Testis (tissue), 5 donors: ENCODE measurements at places on chromosomes 2 and 18. TPM values are rescaled to one million over a fixed set of nuclear protein-coding genes. Genes with fewer than 3 reads are reported as not detected.

MERTK gene
- total RNA-seq: 73.8 TPM

HMSD gene
- 0.19 TPM for total RNA-seq

UGT1A10 gene
- 0.68 TPM for total RNA-seq

DAW1 gene
- 25.2 TPM for total RNA-seq

BMP10 gene
- not detected for total RNA-seq

ABHD3 gene
- 12.2 TPM for total RNA-seq

CD28 gene
- 0.43 TPM for total RNA-seq

LRRTM4 gene
- 0.08 TPM for total RNA-seq

ERLEC1 gene
- 123 TPM for total RNA-seq

EGR4 gene
- total RNA-seq: 14.9 TPM

GRCh38 chr2:71457123-71457915, 4.0 kb downstream of the DYSF start:
- no peak overlapping the region for H3K27ac ChIP-seq
- peaks cover 14% of the 10 kb centered on the region for H3K4me1 ChIP-seq
- H3K27me3 ChIP-seq: no peaks in the 10 kb centered on the region

GRCh38 chr2:44786817-44787214, 154.7 kb upstream of the SIX3 start:
- no peak for DNase-seq
- H3K27me3 ChIP-seq: no peaks in the 10 kb centered on the region
- H3K4me3 ChIP-seq: no peak overlapping the region
- no peaks in the 10 kb centered on the region for H3K4me1 ChIP-seq
- H3K27ac ChIP-seq: no peak overlapping the region

- H3K27ac ChIP-seq: no peak overlapping the region
- no peaks in the 10 kb centered on the region for H3K36me3 ChIP-seq
- no peaks in the 10 kb centered on the region for H3K27me3 ChIP-seq
- no peak for DNase-seq
- no peak overlapping the region for H3K4me3 ChIP-seq
- H3K4me1 ChIP-seq: no peaks in the 10 kb centered on the region
Observed at GRCh38 chr18:46419391-46420141, 237.5 kb downstream of the LOXHD1 start.

DNA sequence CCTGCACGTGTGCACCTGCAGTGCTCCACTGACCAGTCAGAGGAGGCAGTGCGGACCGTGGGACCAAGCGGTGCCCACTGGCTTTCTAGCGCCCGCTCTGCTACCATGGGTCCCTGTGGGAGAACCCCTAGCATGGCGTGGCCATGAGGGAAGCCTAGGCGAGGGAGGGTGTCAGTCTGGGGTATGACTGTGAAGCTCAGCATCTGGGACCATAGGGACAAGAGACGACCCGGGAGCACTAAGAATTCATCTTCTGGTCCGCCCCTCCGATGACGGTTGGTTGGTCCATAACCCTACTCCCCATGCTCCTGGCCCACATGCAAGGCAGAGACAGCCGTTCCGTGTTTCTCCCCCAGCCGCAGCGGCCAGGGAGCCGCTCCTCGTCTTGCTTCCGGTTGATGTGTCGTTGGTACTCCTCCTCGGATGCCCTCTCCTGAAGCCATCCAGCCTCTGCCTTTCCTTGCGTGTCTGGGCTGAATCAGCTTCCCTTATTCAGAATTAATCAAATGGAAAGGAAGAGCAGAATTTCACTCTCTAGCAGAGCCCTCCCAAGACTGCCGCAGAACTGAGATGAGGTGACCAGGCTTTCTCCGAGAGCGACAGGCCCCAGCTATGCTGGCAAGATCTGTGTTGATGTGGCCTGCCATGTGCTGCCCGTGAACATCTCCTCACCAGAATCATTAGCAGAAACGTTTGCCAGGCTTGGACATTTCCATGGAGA, 23.0 kb downstream of the COX7A2L start:
- no peak for DNase-seq
- peaks cover 18% of the 10 kb centered on the region for H3K4me1 ChIP-seq
- H3K27ac ChIP-seq: no peak overlapping the region
- no peaks in the 10 kb centered on the region for H3K27me3 ChIP-seq

DNA sequence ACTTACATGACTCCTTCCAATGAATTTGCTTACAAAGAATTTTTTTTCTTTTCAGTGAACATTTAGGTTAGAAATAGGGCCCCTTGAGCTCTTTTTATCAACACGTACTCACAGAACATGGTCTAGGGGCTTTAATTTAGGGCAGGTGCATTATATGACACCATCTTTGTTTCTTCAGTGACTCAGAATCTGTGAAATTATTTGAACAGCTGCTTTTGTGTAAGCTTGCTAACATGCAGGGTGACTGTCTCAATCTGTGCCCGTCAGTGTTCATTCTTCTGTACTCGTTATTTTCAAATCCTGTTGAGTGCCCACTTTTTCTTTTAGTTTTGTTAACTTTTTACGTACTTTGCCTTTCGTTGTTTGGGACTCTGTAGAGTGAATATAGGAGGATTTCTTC, 52.8 kb upstream of the CABYR start:
- no peaks in the 10 kb centered on the region for H3K27me3 ChIP-seq
- no peak overlapping the region for H3K27ac ChIP-seq
- DNase-seq: no peak
- no peak overlapping the region for H3K4me3 ChIP-seq
- no peaks in the 10 kb centered on the region for H3K4me1 ChIP-seq
- no peaks in the 10 kb centered on the region for H3K36me3 ChIP-seq

- H3K4me1 ChIP-seq: no peaks in the 10 kb centered on the region
- H3K36me3 ChIP-seq: no peaks in the 10 kb centered on the region
- no peak overlapping the region for H3K27ac ChIP-seq
- no peak overlapping the region for H3K4me3 ChIP-seq
- no peak for DNase-seq
Observed at GRCh38 chr2:220334871-220335590, 707.6 kb downstream of the SLC4A3 start.

- H3K27ac ChIP-seq: no peak overlapping the region
- DNase-seq: no peak
- H3K4me1 ChIP-seq: no peaks in the 10 kb centered on the region
- H3K36me3 ChIP-seq: no peaks in the 10 kb centered on the region
- no peaks in the 10 kb centered on the region for H3K27me3 ChIP-seq
Observed at GRCh38 chr18:53142005-53142404, 802.0 kb downstream of the DCC start.

DNA sequence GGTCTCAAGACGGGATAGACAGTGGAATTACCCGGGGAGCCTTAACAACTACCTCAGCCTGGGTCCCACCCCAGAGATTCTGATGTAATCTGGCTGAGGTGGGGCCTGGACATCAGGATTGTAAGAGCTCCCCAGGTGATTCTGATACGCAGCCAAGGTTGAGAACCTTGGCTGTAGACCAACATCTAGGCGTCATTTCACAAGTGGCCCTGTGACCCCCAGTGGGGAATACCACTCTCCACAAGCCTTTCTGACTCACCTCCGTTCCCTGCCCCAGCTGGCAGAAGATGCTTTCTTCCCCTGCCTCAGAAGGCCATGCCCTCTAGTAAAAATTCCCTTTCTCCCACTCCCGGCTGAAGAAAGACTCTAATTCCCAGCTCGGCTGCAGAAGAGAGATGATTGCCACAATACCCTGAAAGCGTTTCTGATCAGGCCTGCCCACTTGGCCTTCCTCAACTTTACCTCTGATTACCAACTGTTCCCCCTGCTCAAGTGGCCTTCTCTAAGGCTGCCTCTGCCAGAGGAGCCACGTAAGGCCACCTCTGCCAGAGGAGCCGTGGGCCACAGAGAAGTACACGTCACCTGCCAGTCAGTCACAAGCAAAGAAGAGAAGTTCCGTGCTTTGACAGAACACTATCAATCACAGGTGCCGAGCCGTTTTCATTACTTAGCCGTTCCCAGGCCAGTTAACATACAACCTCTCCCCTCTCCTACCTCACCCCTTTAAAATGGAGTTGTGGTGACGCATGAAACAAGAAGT, 116.8 kb upstream of the PKDCC start:
- DNase-seq: no peak
- H3K36me3 ChIP-seq: no peaks in the 10 kb centered on the region
- H3K4me3 ChIP-seq: no peak overlapping the region
- H3K27me3 ChIP-seq: no peaks in the 10 kb centered on the region
- peaks cover 74% of the 10 kb centered on the region for H3K4me1 ChIP-seq

DNA sequence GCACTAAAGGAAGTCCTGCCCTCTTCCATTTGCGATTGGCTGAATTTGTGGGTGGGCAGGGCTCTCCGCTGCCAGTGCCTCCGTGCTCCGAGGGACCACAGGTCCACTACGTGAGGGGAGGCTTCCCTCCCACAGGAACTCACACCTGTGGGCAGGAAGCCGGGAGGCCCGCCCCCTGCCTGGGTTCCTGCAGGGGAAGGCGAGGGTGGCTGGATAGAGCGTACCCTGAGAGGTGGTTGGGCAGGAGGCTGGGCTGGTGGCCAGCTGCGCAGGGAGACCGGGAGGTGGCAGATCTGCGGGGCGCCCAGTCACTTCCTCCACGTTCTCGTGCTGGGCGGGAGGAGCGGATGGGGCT, 47.0 kb upstream of the PTH2R start:
- DNase-seq: peak; percentile 75
- no peaks in the 10 kb centered on the region for H3K36me3 ChIP-seq
- H3K27me3 ChIP-seq: no peaks in the 10 kb centered on the region
- no peak overlapping the region for H3K27ac ChIP-seq

- H3K4me1 ChIP-seq: peaks cover 9% of the 10 kb centered on the region
- no peak overlapping the region for H3K27ac ChIP-seq
- no peaks in the 10 kb centered on the region for H3K27me3 ChIP-seq
- no peaks in the 10 kb centered on the region for H3K36me3 ChIP-seq
Observed at GRCh38 chr2:100876231-100876860, 56.4 kb downstream of the NPAS2 start.
